ENCODE measurements at places on chromosomes 2 and 18.

DNA sequence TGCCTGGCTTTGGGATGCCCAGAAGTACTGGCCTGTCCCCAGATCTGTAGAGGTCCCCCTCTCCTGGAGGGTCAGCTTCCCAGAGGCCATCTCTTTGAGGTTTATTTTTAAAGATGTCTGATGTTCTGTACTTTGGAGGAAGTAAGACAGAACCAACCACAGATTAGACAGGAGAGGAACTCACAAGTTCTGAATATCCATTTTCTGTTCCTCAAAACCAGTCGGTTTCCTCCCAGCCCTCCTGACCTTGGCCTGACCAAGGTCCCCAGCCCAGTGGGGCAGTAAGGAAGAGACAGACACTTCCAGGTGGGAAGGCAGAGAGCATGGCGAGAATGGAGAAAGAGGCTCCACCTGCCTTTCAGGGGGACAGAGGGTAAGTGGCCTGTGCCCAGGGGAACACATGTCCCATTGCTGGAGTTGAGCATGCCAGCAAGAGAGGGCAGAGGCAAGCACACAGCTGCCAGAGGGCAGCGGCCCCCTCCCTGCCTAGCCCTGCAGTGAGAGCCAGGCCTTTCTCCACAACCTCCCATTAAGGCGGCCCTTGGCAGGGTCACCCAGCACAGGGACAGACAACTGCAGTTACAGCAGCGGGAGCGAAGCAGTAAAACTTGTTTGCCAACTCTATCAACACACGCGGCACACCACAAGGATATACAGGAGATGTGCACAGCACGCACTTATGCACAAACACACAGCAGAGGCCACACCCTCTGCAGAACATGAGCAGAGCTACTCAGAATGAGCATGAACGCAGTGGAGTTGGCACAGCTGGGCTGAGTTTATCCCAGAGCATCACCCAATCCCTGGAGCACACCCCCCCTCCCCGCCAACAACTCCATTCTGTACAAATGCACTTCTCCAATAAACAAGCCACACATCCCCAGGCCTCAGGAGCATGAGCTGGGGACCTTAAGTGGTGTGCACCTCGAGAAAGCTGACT lies 18.5 kb upstream of the SEMA4C start:
- no peak for DNase-seq

GRCh38 chr2:120650022-120650644 lies 85.5 kb upstream of the GLI2 start:
- no peak for DNase-seq

GRCh38 chr18:9735238-9735637 lies 27.1 kb downstream of the RAB31 start:
- DNase-seq = no peak

DNA sequence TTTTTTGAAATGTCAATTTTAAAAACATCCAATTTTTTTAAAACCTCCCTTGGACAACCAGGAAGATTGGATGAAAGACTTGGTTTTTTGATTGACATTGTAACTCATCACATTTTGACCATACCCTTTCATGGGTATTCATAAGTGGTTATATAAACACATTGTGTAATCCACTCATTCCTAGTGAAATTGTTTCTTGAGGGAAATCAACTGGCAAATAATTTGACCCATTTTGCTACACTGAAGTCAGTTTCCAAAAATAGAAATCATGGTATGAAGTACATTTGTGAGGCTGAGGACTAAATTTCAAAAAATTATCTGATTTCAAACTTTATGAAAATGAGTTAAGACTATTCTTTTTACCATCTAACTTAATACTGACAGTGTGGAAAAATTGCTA lies 31.5 kb downstream of the FBXO48 start:
- no peak for DNase-seq

- no peak for DNase-seq
These were observed 198.5 kb downstream of the TNS1 start for GRCh38 chr2:217804338-217804737.

- no peak for DNase-seq
These were observed 432.3 kb downstream of the STK39 start for GRCh38 chr2:167814881-167815718.

Data from eye (tissue), 1 donor.